ENCODE measurements at places on chromosomes 11 and 22. TPM values are rescaled to one million over a fixed set of nuclear protein-coding genes. Genes with fewer than 3 reads are reported as not detected.
A peak's percentile ranks its signal among the peaks of the same experiment; 100 is the strongest.

Gene CTSF
- total RNA-seq: 51.1 TPM

- H3K27me3 ChIP-seq: no peaks in the 10 kb centered on the region
- H3K27ac ChIP-seq: no peak overlapping the region
- no peak overlapping the region for H3K4me3 ChIP-seq
- DNase-seq: no peak
Measured at GRCh38 chr11:11247086-11247485, 106.0 kb downstream of the CSNK2A3 start.

Gene OR51I1
- 1.1 TPM for total RNA-seq

DNA sequence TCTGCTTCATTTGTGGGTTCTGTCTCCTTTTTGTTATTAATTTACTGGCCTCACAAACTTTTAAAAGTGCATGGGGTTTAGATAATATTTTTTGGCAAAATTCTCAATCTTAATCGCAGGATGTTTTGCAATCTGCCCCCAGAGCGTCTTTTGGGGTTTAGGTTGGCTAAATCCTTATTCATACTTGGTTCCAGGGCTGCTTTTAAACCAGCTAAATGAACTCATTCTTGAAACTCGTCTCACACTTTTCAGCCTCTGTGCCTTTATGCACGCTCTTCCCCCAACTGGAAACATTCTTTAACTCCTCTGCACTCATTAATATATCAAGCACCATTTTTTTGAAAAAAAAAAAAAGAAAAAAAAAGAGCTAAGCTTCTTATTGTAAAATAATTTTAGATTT lies 131.7 kb downstream of the KIF18A start:
- no peak for DNase-seq
- no peak overlapping the region for H3K27ac ChIP-seq

- H3K27me3 ChIP-seq: no peaks in the 10 kb centered on the region
- H3K36me3 ChIP-seq: no peaks in the 10 kb centered on the region
- DNase-seq: peak; percentile 1
- no peaks in the 10 kb centered on the region for H3K4me1 ChIP-seq
- H3K27ac ChIP-seq: no peak overlapping the region
Measured at GRCh38 chr11:39806652-39807051, 1652.8 kb downstream of the LRRC4C start.

Gene CABP7
- 0.35 TPM for total RNA-seq

Gene ARSA
- 8.6 TPM for total RNA-seq

GRCh38 chr11:134975866-134976376 lies 563.9 kb upstream of the B3GAT1 start:
- no peaks in the 10 kb centered on the region for H3K27me3 ChIP-seq
- no peaks in the 10 kb centered on the region for H3K4me1 ChIP-seq
- H3K36me3 ChIP-seq: no peaks in the 10 kb centered on the region
- no peak overlapping the region for H3K27ac ChIP-seq

Gene RASGRP2
- 34.4 TPM for total RNA-seq

Gene CCDC73
- total RNA-seq: not detected

- no peak overlapping the region for H3K27ac ChIP-seq
- H3K36me3 ChIP-seq: no peaks in the 10 kb centered on the region
- DNase-seq: no peak
Measured at GRCh38 chr11:2088284-2088683, 50.9 kb downstream of the IGF2 start.

GRCh38 chr11:132045107-132045506 lies 674.7 kb downstream of the NTM start:
- peaks cover 11% of the 10 kb centered on the region for H3K4me1 ChIP-seq
- H3K27ac ChIP-seq: no peak overlapping the region
- H3K27me3 ChIP-seq: no peaks in the 10 kb centered on the region
- H3K36me3 ChIP-seq: no peaks in the 10 kb centered on the region
- no peak for DNase-seq

GRCh38 chr22:37427135-37427710 lies at the start of gene ELFN2:
TSS of gene ELFN2 (minus strand) at chr22:37427479. CDS start at chr22:37375534, 51,945 bp downstream.
- H3K36me3 ChIP-seq: no peaks in the 10 kb centered on the region
- DNase-seq: peak; percentile 66
- peak within 1 kb of the TSS; percentile 62 for H3K4me3 ChIP-seq
- peaks cover 49% of the 10 kb centered on the region for H3K27me3 ChIP-seq
- peaks cover 4% of the 10 kb centered on the region for H3K4me1 ChIP-seq

DNA sequence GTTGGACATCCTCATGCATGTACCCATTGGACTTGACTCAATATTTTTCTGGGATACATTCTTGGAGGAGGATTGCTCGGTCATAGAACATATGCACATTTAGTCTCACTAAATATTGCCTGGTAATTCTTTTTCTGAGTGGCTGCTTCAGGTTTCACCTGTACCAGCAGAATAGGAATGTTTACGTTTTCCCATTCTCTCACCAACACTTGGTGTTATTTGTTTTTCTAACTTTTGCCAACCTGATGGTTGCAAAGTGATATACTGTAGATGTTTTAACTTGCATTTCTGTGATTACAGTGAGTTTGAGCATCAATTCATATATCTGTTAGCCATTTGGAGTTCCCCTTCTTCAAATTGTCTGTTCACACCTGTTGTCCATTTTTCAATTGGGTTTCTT lies 1.3 kb upstream of the MRGPRD start:
- H3K36me3 ChIP-seq: no peaks in the 10 kb centered on the region
- H3K4me1 ChIP-seq: no peaks in the 10 kb centered on the region
- DNase-seq: no peak
- no peaks in the 10 kb centered on the region for H3K27me3 ChIP-seq

Gene OR10A4
- total RNA-seq: not detected

GRCh38 chr11:70805243-70805642 lies 406.9 kb downstream of the CTTN start:
- H3K27me3 ChIP-seq: no peaks in the 10 kb centered on the region
- H3K4me3 ChIP-seq: no peak overlapping the region
- no peaks in the 10 kb centered on the region for H3K4me1 ChIP-seq
- H3K36me3 ChIP-seq: no peaks in the 10 kb centered on the region
- H3K27ac ChIP-seq: no peak overlapping the region
- no peak for DNase-seq

Gene KCNE3
- total RNA-seq: 10.6 TPM

Gene EHF
- total RNA-seq: not detected

- no peak for DNase-seq
- H3K27me3 ChIP-seq: no peaks in the 10 kb centered on the region
Measured at GRCh38 chr11:108938604-108939003, 273.7 kb downstream of the DDX10 start.

DNA sequence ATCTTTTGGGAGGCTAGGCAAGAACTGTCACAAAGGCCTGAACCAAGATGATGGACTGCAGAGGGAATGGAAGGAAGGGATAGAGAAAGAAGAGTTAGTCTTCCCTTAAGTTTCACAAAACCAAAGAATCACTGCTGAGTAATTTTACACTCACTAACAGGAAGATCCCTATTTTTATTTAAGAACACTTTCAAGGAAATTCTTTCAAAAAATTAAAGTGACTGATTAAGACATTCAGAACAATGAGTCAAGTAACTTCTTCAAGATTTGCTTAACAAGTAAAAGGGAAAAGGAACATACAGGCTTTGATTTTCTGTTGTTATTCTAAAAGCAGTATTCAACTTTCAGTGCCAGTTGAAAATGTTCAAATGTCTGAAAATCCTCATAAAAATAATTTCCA lies 3.1 kb downstream of the PITPNB start:
- peaks cover 33% of the 10 kb centered on the region for H3K4me1 ChIP-seq
- DNase-seq: no peak
- no peaks in the 10 kb centered on the region for H3K27me3 ChIP-seq
- H3K36me3 ChIP-seq: no peaks in the 10 kb centered on the region

GRCh38 chr22:39374801-39375200 lies 24.8 kb upstream of the TAB1 start:
- no peaks in the 10 kb centered on the region for H3K27me3 ChIP-seq
- no peak overlapping the region for H3K27ac ChIP-seq
- no peak overlapping the region for H3K4me3 ChIP-seq
- H3K4me1 ChIP-seq: no peaks in the 10 kb centered on the region

DNA sequence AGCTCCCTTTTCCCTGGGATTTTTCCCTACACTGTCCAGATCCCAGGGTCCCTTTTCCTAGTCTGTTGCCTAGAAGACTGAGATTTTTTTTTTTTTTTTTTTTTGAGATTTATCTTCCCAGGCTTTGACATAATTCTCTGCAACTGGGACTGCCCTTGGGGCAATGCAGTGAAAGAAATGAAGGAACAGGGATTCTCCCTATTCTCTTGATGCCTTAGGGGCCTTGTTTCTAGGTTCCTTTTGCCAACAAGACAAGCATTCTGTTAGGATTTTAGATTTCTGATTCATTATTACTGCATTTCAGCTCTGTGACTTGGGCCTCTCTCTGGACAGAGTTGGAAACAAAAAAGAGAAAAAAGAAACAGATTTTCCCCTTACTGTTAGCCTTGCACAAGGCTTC lies 47.3 kb downstream of the QSER1 start:
- no peaks in the 10 kb centered on the region for H3K27me3 ChIP-seq
- DNase-seq: no peak
- peaks cover 17% of the 10 kb centered on the region for H3K4me1 ChIP-seq
- H3K4me3 ChIP-seq: no peak overlapping the region
- H3K36me3 ChIP-seq: peaks cover 28% of the 10 kb centered on the region

DNA sequence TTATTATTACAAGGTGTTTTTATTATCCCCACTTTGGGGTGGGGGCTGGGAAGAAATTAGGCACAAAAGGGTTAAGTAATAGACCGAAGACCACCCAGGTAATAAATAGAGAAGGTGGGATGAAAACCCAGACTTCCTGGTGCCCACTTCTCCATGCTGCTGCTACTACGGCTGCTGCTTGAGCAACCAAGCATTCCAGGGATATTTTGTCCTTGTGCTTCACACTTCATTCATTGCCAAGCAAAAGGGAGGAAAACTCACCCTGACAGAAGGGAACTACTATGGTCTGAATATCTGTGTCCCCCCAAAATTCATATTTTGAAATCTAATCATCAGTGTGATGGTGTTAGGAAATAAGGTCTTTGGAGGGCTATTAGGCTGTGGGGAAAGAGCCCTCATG lies 470.9 kb upstream of the API5 start:
- H3K27me3 ChIP-seq: no peaks in the 10 kb centered on the region
- no peak overlapping the region for H3K27ac ChIP-seq
- H3K36me3 ChIP-seq: 0 out of 2 replicates have a peak, but pooled peaks cover 4% of the 10 kb centered on the region
- no peak overlapping the region for H3K4me3 ChIP-seq

GRCh38 chr22:19520566-19521305 lies 3.5 kb downstream of the CLDN5 start:
- DNase-seq: no peak
- H3K27me3 ChIP-seq: peaks cover 42% of the 10 kb centered on the region
- no peak overlapping the region for H3K27ac ChIP-seq
- no peaks in the 10 kb centered on the region for H3K36me3 ChIP-seq
- H3K4me3 ChIP-seq: no peak overlapping the region

Gene FIBIN
- 0.66 TPM for total RNA-seq

- peak; percentile 35 for DNase-seq
- no peak overlapping the region for H3K4me3 ChIP-seq
- H3K4me1 ChIP-seq: peaks cover 9% of the 10 kb centered on the region
- no peaks in the 10 kb centered on the region for H3K27me3 ChIP-seq
Measured at GRCh38 chr22:37777122-37777687, 30.5 kb upstream of the GCAT start.

DNA sequence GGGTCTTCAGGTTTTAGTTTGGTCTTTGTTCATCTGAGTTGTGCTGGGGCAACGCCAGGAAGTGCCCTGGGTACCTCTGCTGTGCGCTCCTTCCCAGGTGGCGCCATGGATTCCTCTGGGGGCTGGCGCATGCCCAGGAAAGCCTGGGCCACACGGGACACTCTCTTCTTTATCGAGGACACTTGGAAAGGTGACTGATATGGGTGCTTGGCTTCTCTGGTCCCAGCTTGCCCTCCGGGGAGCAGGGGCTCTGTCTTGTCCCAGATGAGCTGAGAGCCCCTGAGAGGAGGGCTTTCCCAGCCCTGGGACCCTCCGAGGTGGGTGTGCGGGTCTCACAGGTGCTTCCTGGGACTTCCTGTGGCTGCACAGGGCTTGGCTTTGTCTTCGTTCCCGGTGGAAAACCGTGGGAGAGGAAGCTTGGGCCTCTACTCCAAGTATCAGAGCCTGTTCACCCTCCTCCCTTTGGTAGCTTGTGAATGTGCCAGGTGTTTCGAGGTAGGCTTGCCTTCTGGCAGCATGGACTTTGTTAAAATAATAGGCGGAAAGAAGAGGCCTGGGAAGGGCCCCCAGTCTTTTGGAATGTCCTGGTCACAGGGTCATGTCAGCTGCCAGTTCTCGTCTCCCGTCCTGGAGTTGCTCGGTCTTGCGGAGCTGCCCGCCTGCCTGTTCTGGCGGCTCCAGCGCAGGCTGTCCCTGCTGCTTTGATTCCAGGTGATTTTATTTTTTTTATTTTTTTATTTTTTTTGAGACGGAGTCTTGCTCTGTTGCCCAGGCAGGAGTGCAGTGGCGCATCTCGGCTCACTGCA lies 10.1 kb upstream of the NEAT1 start:
- no peak for DNase-seq
- no peak overlapping the region for H3K27ac ChIP-seq
- H3K27me3 ChIP-seq: no peaks in the 10 kb centered on the region

DNA sequence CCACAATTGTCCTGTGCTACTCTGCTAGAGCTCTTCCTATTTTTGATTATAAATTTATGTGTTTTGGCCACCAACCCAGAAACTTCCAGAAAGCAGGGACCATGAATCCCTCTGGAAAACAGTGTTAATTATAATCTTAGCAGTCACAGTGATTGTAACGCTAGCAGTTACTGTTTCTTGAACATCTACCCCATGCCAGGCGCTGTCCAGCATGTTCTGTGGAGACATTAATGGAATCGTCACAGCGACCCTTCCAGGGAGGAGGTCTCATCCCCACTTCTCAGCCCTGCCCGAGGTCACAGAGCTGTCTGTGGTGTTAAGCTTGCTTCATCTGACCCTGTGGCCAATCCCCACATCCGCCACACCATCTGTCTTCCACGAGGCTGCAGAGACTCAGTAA lies 13.9 kb upstream of the PNPLA5 start:
- H3K4me1 ChIP-seq: no peaks in the 10 kb centered on the region
- no peak overlapping the region for H3K4me3 ChIP-seq
- no peak for DNase-seq
- H3K27ac ChIP-seq: no peak overlapping the region
- H3K27me3 ChIP-seq: no peaks in the 10 kb centered on the region

DNA sequence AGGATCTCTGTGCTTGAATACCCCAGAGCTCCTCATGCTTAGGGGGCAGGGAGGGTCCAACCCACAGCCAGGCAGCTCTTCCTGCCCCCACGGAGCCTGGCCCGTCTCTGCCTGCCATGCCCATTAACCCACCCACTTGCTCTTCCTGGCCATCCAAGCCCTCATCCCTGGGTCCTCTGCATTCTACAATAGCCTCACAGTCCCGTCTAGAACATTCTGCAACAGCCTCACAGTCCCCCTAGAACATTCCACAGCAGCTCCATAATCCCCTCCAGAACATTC lies 15.1 kb downstream of the TSPAN32 start:
- no peak overlapping the region for H3K4me3 ChIP-seq
- H3K27me3 ChIP-seq: no peaks in the 10 kb centered on the region
- DNase-seq: no peak
- H3K4me1 ChIP-seq: no peaks in the 10 kb centered on the region
- H3K36me3 ChIP-seq: no peaks in the 10 kb centered on the region
